ENCODE measurements at places on chromosomes 4 and X.

DNA sequence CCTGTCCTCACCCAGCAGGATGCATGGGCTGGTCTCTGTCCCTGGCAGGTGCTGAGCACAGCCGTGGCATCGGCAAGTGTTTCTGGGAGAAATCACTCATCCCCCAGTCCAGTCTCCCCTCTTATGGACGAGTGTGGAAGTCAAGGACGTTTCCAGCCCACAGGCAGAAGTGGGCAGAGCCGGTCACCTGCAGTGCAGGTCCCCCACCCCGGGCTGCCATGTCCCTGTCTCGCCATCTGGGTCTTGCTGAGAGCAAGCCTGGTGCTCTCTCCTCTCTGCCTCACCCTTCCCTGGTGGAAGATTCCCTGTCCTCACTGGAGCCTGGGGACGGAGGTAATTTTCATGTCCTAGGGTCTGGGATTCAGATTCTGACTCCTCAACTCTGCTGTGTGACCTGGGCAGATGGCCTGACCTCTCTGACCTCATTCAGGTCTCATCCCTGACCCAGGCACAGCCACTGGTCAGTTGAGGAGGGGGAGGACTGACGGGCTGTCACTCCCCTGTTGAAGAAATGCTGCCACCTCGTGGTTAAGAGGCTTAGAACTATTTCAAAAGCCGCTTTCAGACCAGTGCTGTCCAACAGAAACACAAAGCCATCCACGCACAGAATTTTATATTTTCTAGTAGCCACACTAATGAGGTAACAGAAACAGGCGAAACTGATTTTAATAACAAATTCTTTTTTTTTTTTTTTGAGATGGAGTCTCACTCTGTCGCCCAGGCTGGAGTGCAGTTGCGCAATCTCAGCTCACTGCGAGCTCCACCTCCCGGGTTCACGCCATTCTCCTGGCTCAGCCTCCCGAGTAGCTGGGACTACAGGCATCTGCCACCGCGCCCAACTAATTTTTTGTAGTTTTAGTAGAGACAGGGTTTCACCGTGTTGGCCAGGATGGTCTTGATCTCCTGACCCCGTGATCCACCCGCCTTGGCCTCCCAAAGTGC is 1.8 kb downstream of the CPZ start:
- peak; percentile 67 for DNase-seq

GRCh38 chr4:143082701-143083100 is 102.0 kb upstream of the USP38 start:
- DNase-seq = no peak

- DNase-seq = no peak
Observed at GRCh38 chr4:35250331-35250730, 994.0 kb downstream of the ARAP2 start.

GRCh38 chr4:136056748-136057147 is 1475.5 kb downstream of the PCDH18 start:
- DNase-seq = no peak

- no peak for DNase-seq
Observed at GRCh38 chrX:42755815-42756214, 22.1 kb downstream of the PPP1R2C start.

DNA sequence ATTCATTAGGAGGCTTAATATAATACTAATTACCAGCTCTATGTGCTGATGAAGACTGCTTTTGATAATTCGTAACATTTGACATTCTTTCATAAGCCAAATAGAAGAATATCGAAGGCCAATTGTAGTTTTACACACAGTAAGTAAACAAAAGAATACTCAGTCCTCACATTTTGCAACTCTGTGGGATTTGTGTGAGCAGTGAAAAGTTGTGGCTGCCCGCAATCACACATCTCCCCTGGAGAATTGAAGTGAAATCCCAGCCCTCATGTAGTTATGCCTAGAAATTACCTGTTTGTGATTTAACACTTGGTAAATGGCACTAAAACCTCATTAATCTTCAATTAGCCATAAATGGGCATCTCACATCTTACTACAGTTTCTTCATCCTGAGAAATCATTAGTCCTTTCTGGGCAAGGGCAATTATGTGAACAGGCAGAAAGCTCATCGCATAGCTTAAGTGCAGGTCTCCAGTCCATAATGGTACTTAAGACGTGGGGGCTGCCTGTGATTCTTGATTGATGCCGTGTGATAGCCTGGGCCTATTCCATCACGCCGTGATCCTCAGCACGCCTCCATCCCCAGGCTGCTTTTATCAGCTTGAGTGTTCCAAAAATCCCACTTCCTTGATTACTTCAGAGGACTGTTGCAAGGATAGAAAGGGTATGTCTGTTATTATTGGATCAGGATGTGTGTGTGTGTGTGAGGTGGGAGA is 97.9 kb upstream of the METTL14 start:
- peak; percentile 19 for DNase-seq

- DNase-seq = no peak
Observed at GRCh38 chr4:159129814-159130550, 27.1 kb downstream of the RAPGEF2 start.
